Right renal pelvis (tissue), 4 donors: ENCODE measurements at places on chromosomes 16 and 17. TPM values are rescaled to one million over a fixed set of nuclear protein-coding genes. Genes with fewer than 3 reads are reported as not detected.

DNA sequence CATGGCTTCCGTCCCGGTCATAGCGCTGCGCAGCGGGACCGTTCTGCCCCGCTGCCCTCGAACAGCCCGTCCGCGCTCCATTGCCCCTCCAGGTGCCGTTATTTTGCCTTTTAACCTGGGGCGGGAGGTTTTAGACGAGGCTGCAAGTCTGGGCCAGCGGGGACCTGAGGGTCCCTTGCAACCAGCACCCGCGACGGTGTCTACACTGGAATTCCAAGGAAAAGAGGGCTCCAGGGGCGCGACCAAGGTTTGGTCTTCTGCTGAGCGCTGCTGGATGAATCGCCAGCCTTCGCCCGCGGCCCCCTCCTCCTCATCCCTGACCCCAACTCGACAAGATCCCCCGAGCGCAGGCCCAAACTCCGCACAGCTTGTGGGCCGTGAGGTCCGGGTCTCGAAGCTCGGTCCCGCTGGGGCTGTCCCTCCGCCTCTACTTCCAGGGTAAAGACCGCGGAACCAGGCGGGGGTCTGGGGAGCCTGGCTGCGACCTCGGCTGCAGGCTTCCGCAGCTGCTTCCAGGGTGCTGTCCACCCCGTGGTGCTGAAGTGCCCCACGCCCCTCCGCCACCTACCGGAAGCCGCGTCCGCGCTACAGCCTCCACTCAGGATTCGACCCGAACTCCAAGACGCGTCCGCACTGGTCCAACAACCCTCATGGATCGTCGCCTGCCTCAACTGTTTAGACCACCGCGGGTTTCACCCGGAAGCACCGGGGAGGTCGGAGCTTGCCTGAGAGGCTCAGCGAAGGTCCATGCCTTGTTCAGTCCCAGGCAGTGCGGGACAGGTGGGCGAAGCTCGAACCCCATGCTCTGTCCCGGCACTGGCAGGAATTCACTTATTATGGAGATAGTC lies 10.1 kb upstream of the CA4 start:
- peak; percentile 78 for DNase-seq

DNA sequence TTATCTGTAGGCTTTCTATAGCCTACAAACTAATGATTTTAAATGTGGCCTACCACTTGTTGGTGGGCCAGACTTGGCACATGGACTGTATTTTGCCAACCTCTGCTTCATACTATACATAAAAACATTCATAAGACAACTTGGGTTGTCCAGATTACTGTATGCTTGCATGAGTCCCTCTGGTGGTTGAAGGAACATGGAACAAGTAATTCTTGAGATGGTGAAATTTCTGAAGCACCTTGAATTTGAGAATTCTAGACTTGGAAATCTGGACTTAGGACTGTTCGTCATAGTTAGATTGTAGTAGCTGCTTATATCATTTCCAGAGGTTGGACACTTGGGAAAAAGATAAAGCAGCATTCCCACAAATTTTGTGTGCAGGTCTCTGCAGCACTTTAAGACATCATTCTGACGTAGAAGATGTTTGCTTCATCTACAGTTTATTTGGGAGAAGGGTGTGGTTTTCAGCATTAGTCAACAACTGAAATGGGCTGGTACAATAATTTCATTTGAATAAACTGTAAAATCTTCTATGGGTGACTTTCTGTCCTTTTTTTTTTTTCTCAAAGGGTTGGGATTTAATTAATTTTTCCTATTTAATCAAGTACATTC lies 31.2 kb downstream of the NFATC3 start:
- no peak for DNase-seq

DNA sequence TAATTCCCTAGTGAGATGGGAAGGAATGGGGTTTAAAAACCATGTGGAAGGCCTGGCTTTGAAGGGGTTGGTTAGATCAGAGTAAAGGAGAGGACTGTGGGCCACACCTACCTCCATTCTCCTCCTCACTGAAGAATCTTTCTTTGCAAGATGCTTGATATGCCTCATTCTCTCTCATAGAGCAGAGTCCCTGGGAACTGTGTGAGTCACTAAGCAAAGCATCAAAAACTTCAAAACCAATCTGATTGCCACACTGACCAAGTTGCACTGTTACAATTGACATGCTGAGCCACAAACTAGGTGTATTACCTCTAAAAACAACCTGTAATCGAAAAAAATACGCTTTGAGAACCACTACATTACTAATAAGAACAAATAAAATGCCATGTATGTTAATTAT lies 2.0 kb downstream of the TUBD1 start:
- no peak for DNase-seq

- DNase-seq: no peak
Measured at GRCh38 chr17:35214631-35215273, 20.6 kb upstream of the SLC35G3 start.

GRCh38 chr16:70561623-70562022 lies 38.0 kb downstream of the SF3B3 start:
- no peak for DNase-seq

DNA sequence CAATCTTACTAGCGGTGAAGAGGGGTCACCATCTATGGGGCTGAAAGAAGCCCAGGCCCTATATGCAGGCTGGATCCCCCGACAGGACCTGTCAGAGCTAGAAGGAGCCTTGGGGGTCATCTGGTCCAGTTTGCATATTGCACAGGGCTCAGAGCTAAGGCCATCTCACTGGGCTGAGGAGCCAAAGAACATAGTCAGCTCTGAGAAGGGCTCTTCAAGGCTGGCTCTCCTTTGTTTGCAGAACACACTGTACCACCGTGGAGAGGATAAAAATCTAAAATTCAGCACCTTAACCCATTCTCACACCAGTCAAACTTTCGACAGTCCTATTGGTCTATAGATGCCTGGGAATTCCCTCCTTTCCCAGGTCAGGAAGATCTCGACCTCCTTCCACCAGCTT lies 24.2 kb downstream of the WNT3 start:
- no peak for DNase-seq

GRCh38 chr16:89039756-89040155 lies 53.9 kb upstream of the ACSF3 start:
- DNase-seq: no peak

DNA sequence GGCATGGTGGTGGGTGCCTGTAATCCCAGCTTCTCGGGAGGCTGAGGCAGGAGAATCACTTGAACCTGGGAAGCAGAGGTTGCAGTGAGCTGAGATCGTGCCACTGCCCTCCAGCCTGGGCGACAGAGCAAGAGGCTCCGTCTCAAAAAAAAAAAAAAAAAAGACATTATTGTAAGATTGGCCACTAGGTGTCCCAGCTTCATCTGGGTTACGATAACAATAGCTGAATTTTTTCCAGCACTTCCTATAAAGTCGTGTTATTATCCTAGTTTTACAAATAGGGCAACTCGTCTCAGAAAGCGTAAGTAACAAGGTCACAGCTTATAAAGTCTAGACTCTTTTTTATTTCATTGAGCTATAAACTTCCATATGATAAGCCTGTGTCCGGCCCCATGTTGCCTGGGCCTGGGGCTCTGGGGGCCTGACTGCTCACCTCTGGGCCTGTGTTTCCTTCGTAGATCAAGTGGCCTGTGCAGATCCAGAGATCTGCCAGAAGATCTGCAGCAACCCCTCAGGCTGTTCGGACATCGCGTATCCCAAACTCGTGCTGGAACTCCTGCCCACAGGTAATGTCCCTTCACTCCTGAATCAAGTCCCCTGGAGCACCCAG lies 60.5 kb downstream of the SLC5A11 start:
- DNase-seq: no peak

GRCh38 chr16:86520317-86521210 lies 10.2 kb downstream of the FOXF1 start:
- DNase-seq: no peak

DNA sequence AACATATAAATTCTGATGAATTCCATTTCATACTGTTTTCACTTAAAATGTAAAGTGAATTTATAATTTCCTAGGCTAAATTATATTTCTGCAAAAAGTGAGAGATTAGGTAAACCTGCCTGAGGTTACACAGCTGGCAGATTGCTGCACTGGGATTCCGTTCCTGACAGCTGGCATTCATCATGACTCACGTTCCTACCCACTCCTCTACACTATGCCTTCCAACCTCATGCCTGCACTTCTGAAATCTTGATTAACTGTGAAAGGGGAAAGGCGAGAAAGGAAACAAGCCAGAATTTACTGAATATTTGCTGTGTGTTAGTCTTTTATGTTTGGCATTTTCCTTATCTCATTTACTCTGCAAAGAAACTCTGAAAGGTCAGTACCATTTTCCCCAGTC lies 73.3 kb upstream of the MON1B start:
- no peak for DNase-seq

GRCh38 chr16:30740364-30741251 lies 7.6 kb upstream of the PHKG2 start:
- peak; percentile 25 for DNase-seq

DNA sequence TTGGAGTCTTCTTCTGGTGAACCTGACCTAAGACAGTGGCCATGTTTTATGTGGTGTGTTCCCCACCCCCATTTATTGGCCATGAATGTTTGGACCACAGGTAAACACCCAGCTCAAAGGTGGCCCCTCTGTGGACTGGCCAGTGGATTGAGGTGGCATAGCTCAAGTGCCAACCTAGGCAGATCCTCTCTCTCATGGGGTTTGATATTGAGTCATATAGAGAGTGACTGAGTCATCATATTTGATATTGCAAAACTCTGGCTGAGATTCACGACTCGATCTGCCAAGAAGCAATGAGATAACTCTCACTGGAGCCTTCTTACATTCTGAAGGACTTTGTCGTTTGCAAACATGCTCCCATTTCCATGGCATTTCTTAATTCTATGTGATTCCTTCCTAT lies 10.5 kb upstream of the TEKT3 start:
- no peak for DNase-seq

GRCh38 chr17:43515656-43516055 lies 30.5 kb downstream of the ETV4 start:
- no peak for DNase-seq

GRCh38 chr16:63365649-63366304 lies 1329.5 kb upstream of the CDH8 start:
- DNase-seq: no peak

- DNase-seq: no peak
Measured at GRCh38 chr17:11140501-11140900, 100.5 kb upstream of the SHISA6 start.

GRCh38 chr16:12425134-12425941 lies 378.3 kb downstream of the CPPED1 start:
- no peak for DNase-seq

- peak; percentile 74 for DNase-seq
Measured at GRCh38 chr16:87461466-87461991, 31.3 kb downstream of the ZCCHC14 start.

DNA sequence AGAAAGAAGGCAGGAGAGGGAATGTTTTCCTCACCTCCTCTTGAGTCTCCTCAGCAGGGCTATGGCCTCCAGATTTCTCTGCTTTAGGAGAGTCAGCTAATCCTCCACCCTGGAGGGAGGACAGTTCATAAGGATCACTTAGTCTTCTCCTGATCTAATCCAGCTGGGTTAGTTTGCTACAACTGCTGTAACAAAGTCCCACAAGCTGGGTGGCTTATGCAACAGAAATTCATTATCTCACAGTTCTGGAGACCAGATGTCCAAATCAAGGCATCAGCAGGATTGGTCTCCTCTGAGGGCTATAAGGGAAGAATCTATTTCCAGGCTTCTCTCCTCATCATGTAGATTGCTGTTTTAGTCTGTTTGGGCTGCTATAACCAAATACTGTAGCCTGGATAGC lies 40.6 kb upstream of the XYLT1 start:
- no peak for DNase-seq

Gene TBC1D3C
- 0.21 TPM for polyA plus RNA-seq

Gene MARVELD3
- polyA plus RNA-seq: 13.2 TPM

Gene NPIPA3
- polyA plus RNA-seq: 10.9 TPM

Gene KIF2B
- not detected for polyA plus RNA-seq

Gene KRT25
- polyA plus RNA-seq: not detected

Gene SETD1A
- polyA plus RNA-seq: 16.2 TPM

Gene OTOA
- polyA plus RNA-seq: 0.17 TPM

Gene KRT40
- 0.03 TPM for polyA plus RNA-seq

Gene PNMT
- polyA plus RNA-seq: 3.3 TPM
